ENCODE measurements at places on chromosomes 16 and 17.

- DNase-seq: no peak
Observed at GRCh38 chr17:59328601-59329000, 2.9 kb upstream of the YPEL2 start.

DNA sequence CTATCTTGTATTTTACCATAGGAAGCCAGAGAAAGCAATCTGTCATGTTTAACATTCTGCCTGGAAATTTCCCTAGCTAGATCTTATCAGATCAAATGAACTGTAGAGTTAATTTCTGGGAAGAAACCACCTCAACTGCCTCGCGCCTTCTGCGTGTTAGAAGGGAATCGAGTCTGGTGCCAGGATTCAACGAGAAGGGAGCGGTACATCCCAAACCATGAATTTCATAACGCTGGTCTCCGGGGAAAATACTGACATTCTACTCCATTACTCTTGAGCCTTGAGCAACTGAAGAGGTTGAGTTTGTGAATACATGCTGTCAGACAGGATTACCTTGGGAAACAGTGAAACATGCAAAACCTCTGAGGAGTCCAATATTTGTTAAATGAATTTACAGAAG is 35.2 kb downstream of the MPHOSPH6 start:
- no peak for DNase-seq

DNA sequence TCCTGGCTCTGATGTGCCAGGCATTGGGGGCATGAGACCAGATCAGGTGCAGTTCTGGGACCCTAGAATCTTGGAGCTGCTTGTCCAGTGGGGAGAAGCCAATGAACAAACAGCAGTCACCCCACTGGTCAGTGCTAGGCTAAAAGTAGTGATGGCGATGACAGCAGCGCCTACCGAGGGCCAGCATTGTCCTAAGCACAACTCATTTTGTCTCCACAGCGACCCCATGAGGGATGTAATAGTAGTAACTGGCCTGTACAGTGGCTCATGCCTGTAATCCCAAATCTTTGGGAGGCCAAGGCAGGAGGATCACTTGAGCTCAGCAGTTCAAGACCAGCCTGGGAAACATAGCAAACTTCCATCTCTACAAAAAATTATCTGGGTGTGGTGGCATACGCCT is 6.2 kb downstream of the SMCR8 start:
- DNase-seq: no peak

GRCh38 chr17:57953705-57954396 is 1.4 kb downstream of the CUEDC1 start:
- DNase-seq: no peak

GRCh38 chr17:34370997-34371395 is 8.0 kb upstream of the CCL1 start:
- DNase-seq: no peak

- no peak for DNase-seq
Observed at GRCh38 chr16:68073902-68074760, 11.0 kb upstream of the NFATC3 start.

- no peak for DNase-seq
Observed at GRCh38 chr17:7417056-7417655, 3.0 kb upstream of the SPEM1 start.

GRCh38 chr17:69809331-69809730 is 265.7 kb upstream of the KCNJ16 start:
- DNase-seq: no peak

- no peak for DNase-seq
Observed at GRCh38 chr16:24430954-24431760, 108.2 kb upstream of the RBBP6 start.

DNA sequence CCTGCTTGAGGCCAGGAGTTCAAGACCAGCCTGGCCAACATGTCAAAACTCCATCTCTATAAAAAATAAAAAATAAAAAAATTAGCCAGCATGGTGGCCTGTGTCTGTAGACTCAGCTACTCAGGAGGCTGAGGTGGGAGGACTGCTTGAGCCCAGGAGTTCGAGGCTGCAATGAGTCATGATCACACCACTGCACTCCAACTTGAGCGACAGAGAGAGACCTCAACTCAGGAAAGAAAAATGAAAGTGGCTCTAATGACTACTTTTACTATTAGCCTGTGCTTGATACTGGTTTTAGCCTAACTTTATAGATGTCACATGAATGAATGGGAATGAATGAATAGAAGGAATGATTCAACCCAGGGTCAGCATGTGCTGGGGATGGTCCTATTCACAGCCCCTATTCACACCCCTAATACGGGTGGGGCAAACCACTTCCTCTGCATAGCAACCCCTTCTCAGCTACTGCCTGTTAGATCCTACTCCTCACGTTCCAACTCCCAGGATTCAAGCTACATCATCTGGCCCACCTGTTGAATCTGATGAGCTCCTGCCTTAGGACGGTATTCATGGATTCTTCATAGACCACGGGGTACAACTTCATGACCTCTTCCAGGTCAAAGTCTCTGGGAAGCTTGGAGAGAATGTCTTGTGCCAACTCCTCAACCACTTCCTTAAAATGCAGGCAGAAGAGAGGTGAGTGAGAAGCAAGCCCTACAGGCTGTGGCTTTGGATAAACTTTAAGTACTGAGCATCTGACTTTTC is 40.5 kb downstream of the LYRM1 start:
- no peak for DNase-seq

DNA sequence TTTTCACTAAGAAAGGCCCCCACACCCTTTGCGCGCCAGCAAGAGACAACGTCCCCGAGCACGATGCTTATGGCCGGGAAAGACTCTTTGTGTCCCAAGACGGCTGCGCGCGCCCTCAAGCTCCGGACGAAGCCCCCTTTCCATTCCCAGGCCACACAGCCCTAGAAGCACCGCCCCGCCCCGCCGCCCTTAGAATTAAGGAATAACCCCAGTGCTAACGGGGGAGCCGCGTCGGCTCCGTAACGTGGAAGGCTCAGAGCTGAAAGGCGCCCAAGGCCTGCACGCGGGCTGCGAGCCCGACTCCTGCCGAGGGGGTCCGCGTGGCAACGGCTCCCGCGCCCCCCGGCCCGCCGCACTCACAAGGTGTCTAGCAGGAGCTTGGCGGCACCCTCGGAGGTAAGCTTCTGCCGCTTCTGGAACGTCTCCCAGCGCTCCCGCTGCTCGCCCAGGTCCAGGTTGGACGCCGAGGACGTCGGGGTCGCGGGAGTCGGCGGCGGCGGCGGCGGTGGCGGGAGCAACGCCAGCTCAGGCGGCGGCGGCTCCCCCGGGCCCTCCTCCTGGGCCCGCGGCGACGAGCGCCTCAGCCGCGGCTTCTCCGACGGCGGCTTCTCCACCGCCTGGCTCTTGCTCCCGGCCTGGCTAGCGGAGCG is 477 bp downstream of the CENPV start:
- DNase-seq: peak; percentile 57

DNA sequence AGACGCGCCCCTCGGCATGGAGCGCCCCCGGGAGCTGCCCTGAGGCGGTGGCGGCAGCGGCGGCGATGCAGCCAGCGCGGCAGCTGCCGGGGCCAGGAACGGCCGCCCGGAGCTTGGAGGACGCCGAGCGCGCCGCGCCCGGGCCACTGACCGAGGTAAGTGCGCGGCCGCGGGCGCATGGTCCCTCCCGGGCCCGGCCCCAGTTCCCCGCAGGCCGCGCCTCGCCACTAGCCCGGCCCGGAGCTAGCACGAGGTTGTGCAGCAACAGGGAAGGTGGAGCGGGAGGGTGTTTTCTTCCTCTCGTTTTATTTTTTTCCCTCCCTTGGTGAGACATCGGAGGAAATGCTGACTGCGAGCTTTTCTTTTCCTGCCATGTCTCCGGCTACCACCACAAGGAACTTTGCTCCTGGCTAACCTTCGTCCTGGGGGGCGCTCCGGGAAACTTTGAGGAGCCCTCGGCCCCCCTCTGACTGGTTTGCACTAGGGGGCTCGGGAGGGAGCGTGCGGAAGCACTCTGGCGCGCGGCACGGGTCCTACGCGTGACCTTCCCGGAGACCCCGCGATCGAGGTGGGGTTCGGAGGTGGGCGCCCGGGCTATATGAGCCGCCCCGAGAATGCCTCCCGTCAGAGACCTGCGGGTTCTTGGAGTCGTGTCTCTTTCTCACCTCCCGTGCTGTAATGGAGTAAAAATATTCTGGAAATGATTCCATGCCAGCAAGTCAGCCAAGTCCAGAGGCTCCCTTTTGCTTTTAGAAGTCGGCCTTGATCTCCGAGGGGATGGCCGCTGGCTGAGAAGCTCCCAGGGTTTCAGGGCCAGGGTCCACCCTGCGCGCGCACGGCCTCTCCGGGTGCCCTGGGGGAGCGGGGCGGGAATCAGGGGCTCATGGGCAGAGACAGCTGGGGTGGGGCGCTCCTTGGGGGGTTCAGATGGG is 868 bp downstream of the KCNJ12 start:
- no peak for DNase-seq

- DNase-seq: no peak
Observed at GRCh38 chr16:19757026-19757425, 39.0 kb downstream of the IQCK start.

GRCh38 chr17:82236142-82236971 is 7.5 kb downstream of the SLC16A3 start:
- peak; percentile 70 for DNase-seq

GRCh38 chr16:85819771-85820170 is 20.3 kb downstream of the COX4I1 start:
- DNase-seq: no peak

DNA sequence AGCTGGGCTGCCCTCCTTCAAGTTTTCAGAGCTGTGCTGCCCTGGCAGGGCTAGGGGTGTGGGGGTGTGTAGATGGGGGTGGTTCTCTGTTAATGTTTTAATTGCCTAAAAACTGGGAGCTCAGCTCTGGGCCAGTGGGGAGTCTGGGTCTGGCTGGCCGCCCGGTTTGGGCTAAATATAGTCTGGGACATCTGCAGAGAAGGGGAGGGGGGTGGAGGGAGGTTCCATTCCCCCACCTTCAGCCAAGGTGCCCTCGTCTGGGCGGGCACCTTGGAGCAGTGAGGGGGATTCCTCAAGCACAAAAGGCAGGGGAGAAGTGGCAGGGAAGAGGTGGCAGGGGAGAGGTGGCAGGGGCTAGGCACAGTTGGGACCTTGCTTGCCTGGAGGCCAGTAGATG is 13.0 kb downstream of the RARA start:
- no peak for DNase-seq

- no peak for DNase-seq
Observed at GRCh38 chr17:59174671-59175070, 19.1 kb downstream of the PRR11 start.

- no peak for DNase-seq
Observed at GRCh38 chr16:89922477-89922883, 662 bp upstream of the TUBB3 start.

GRCh38 chr17:21542991-21543390 is 149.3 kb upstream of the KCNJ18 start:
- DNase-seq: no peak

DNA sequence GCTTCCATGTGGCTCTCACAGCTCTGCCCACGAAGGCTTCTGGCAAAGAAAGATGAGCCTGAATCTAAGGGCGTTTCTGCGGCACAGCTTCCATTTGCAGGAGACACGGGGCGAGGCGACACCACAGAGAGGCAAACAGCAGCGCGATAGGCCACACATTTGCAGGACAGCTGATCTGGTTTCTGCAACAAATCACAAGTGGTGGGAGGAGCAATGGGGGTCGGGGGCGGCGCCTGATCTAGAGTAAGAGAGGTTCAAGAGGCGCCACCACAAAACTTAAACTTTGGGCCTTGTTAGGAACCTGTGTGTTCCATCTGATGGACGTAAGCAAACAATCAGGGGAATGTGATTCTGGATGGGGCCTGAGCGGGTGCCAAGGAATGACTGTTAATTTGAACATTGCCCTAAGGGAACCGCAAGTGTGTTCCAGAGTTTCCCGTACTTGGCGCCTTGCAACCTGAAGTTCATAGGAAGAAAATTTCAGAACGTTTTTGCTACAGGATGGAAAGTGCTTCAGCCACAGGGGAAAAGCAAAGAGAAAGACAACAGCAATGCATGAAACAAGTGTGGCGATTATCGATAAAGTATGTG is 18.9 kb upstream of the ENPP7 start:
- no peak for DNase-seq

GRCh38 chr17:59641799-59642484 is 22.2 kb downstream of the CLTC start:
- DNase-seq: no peak

DNA sequence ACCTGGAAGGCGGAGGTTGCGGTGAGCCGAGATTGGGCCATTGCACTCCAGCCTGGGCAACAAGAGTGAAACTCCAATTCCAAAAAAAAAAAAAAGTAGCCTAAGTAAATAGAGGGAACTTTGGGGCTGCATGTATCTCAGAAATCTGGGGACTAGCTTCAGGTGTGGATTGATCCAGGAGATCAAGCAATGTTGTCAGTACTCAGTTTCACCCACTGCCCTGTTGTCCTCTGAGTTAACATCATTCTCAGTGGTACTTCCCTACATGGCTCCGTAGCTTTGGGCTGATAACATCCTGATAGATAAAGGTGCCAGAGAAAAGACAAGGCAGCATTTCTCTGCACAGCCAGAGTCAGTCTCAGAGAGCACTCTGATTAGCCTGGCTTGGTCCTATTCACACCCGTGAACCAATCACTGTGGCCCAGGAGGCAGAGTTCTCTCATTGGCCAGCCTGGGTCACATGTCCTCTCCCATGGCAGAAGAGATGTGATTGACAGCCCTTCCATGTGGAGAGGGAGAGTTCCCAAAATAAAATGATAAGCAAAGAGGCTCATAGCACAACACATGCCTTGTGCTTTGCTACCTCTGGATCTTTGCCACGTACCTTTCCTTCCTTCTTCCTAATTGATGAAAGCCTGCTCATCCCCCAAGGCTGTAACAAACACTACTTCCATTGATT is 99.6 kb downstream of the ABCC1 start:
- DNase-seq: no peak

GRCh38 chr16:77433146-77433545 is 1.7 kb downstream of the ADAMTS18 start:
- DNase-seq: no peak

GRCh38 chr17:41800601-41801373 is 11.0 kb downstream of the P3H4 start:
- DNase-seq: no peak

GRCh38 chr17:44770166-44770925 is 11.6 kb downstream of the ADAM11 start:
- DNase-seq: no peak

DNA sequence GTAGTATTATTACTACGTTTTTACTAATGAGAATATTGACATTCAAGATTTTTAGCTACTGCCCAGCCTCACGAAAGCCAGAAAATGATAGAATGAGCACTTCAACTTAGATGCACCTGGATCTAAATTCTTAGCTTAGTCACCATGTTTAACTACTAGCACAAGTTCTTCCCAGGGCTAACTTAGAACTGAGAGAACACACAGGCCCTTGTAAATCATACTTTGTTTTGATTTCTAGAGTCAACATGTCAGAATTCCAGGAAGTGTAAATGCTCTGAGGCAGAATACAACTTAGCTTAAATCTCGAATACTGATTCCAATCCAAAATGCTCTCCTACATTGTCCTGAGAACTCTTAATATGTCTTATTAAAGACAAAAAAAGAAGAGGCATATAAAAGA is 6.8 kb upstream of the ACSM1 start:
- DNase-seq: no peak

GRCh38 chr16:49026566-49027181 is 255.0 kb downstream of the CBLN1 start:
- no peak for DNase-seq
